ENCODE measurements at places on chromosomes 6 and 20.

DNA sequence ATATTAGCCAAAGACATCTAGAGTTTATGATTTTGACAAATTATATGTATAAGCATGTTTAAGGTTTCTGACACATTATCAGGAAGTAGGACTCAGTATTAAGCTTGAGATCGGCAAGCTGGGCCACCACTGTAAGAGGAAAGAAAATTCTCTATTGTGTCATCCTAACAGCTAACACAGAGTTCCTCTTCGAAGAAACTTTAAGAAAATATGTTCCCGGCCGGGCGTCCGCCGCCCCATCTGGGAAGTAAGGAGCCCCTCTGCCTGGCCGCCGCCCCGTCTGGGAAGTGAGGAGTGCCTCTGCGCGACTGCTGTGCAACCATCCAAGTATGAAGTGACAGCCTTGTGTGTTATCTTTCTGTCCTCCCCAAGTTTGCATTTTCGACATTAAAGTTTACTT, 23.0 kb downstream of the USP49 start:
- DNase-seq: no peak

GRCh38 chr20:41356951-41357350, 9.7 kb downstream of the EMILIN3 start:
- no peak for DNase-seq

DNA sequence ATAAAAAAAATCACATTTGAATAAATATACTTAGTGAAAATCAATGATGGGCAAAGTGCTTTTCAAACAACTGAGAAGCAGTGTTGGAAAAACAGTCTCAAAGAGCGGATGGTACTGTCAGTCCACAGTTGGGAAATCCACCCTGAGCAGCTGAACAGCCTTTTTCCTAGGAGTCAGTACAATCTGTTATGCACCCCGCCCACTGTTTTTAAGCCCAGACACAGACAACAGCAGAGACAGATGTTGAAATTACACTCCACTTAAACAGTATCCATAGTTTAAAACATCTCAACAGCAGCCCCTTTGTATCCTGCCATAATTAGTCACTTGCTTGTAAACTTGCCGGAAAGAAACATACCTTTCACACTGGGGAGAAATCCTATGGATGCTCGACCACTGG, 372 bp downstream of the KIAA0408 start:
- no peak for DNase-seq

DNA sequence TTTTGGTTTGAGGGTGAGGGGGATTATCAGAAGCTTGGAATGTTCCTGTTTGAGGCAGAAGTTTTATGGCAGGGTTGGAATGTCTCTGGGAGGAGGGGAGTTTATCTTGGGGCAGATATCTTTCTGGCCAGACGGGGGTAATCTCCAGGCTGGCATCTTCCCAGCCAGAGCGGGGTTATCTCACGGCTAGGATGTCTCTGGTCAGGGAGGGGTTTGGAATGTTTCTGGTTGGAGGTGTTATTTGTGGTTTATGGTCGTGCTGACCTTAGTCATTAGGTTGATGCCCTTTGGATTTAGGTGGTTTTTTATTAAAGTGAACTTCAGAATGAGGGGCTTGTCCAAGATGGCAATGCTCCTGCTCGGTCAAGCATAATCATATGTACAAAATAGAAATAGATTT, 14.8 kb downstream of the PGK2 start:
- no peak for DNase-seq

- no peak for DNase-seq
These were observed 38.6 kb upstream of the FABP7 start for GRCh38 chr6:122740936-122741335.

- no peak for DNase-seq
These were observed 244.4 kb upstream of the HSF2 start for GRCh38 chr6:122154912-122155575.

DNA sequence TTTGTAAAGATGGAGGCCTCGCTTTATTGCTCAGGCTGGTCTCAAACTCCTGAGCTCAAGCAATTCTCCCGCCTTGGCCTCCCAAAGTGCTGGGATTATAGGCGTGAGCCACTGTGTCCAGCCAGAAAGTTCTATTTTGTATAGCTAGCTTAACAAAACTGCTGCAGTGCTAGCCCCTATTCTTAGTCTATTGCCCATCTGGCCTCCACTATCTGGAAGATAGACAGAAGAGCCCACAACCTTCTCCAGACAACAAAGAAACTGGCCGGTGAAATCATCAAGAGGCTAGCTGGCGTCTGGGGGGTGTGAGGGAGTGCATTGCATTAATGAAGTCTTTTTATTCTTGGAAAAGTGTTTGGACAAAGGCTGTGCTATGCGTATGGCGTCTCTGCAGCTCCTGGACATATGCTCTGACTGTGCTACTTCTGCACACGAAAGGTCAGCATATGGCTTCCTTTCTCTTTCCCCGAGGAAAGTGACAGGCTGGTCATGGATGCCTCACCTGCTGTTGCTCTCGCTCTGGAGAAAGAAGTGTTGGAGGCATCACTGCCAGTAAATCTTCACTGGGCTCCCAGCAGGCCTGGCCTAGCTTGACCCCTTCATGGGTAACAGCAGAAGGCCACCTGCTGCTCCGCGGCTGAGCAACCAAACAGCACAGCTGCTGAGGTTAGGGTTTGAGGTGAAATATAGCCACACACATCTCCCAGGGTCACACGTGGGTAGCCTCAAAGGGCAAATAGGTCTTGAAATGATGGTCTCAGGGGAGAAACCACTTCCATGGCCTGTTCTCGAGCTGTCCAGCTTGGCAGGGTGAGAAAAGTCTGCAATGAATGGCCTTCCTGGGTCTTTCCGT, 95.1 kb upstream of the IYD start:
- no peak for DNase-seq

GRCh38 chr6:135540207-135540840, 42.8 kb upstream of the AHI1 start:
- DNase-seq: no peak

- no peak for DNase-seq
These were observed 376.5 kb upstream of the MARCKS start for GRCh38 chr6:113480616-113481015.

DNA sequence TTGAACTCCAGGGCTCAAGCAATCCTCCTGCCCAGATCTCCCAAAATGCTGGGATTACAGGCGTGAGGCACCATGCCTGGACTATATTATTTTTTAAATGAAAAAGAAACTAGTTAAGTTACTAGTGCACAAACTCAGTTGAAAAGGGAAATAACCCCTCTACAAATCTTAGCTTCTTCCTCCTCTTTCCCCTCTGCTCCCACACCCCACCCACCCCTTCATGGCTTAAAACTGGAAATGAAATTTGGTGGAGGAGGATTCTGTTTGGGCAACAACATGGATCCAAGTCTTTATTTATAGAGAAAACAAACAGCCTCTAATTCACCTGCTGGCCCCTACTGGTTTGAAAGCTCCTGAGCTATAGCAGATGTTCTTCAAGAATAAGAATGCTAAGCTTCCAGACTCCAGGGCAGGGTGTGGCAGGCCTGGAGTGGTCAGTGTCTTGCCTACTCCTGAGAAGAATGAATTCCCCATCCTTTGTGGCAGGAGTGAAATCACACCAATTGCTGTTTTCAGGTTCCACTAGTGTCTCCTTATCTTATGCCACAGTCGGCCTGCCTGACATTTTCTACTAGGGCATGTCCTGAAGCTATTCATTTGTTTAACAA, 73.5 kb downstream of the ZFP64 start:
- no peak for DNase-seq

GRCh38 chr20:52814371-52814770, 157.8 kb upstream of the TSHZ2 start:
- DNase-seq: no peak

GRCh38 chr6:109237077-109237985, 142.0 kb downstream of the CEP57L1 start:
- DNase-seq: peak; percentile 6

GRCh38 chr6:29839917-29840316, 12.3 kb downstream of the HLA-G start:
- DNase-seq: no peak

- DNase-seq: no peak
These were observed 26.0 kb downstream of the MAS1 start for GRCh38 chr6:159916752-159917151.

GRCh38 chr6:54758340-54758739, 88.2 kb upstream of the FAM83B start:
- no peak for DNase-seq

DNA sequence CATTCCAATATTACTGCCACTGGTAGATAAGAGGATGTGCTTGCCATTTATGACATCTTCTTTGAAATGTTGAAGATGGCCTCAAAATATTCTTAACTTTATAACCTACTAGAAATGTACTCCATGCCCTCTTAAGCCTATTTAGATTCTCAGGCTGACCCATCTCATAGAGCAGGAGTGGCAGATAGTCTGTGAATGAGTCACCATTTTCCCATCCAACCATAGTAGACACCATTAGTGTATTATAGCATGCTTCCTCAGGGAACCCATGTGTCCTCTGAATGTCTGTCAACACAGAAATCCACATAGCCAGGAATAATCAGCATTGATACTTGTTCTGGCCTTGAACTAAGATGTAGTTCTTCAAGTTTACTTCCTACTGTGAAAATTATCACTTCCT, 150.2 kb downstream of the IMPG1 start:
- DNase-seq: no peak

- no peak for DNase-seq
These were observed 403.3 kb downstream of the EPM2A start for GRCh38 chr6:145332011-145332410.

GRCh38 chr6:63458480-63459115, 113.7 kb upstream of the LOC128125822 start:
- DNase-seq: no peak

DNA sequence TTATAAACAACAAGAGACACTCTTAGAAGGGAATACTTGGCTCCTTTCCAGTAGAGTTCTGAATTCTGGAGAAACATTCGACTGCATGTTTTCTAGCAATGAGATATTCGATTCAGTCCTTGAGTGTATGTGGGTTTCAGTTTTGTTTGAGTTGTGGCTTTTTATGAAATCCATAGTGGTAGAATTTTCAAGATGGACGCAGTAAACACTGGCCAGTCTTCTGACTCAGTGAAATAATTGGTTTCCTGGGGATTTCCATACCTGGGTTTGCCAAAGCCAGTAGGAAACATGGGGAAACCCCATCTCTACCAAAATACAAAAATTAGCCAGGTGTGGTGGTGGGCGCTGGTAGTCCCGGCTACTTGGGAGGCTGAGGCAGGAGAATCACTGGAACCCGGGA, 273.5 kb upstream of the PLCB4 start:
- DNase-seq: no peak

DNA sequence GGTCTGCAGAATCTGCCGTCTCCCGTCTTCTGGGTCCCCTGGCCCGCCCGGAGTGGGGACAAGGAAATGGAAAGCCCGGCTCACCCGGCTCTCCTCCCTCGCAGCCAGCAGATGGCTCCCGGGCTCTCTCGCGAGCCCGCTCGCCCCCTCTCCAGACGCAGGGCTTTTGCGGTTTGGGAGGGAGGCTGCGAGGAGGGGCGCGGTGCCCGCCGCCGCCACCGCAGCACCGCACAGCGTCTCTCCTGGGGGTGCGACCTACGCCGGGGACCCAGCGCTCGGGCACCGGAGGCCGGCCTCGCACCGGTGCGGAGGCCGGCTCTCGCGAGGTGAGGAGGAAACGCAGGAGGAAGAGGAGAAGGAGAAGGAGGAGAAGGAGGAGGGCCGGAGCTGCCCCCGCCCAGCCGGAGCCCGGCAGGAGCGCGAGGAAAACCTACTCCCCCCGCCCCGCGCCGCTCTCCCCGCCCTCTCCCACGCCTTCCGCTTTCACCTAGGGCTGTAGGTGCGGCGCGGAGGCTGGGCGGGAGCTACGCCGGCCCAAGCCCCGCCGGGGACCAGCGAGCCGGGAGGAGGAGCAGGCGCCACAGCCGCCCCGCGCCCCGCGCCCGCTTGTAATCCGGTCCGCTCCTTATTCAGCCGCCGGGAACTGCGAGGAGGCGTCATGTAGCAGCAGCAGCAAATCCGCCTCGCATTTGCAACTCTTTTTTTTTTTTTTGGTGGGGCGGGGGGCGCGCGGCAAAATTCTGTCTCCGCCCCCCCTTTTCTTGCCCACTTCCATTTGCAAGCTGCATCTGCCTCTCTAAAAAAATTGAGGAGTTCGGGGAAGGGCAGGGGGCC, at the start of gene CARMIL1:
TSS of gene CARMIL1 (plus strand) at position 461 of the 834 bp plus-strand sequence. CDS start 422 bp downstream, outside the sequence.
- DNase-seq: peak; percentile 76

DNA sequence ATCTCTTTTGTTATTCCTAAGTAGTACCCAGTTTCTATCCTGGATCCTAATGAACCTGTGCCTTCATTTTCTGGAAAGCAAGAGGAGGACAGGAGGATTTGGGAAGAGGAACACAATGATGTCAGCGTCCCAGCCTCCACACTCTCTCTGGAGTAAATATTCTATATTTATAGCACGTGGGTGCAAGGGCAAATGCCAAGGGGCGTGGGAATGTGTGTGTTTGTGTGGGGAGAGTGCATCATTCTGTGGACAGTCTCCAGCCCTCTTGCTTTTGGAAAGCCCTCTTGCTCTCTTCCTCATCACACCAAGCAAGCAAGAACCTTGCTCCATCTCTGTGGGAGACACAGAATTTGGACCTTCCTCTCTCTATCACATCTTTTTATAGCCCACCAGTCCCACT, 103.2 kb upstream of the EMILIN3 start:
- no peak for DNase-seq

- DNase-seq: no peak
These were observed 7.1 kb upstream of the SLC22A7 start for GRCh38 chr6:43290905-43291355.

DNA sequence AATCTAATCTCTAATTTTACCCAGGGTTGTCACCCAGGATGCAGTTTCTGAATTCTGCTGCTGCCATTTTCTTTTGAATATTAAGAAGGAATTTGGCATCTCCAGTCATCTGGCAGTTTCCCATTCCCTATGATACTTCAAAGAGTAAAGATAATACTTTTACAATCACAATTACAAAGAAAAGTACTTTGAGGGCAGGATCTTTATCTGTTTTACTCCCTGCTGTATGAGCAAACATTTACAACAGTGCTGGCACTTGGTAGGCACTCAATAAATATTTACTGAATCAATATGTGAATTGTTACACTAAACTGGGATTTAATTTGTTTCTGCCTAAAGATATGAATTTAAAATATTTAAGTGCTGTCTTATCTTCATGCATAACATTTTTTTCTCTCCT, 224.9 kb downstream of the EPHA7 start:
- no peak for DNase-seq

- no peak for DNase-seq
These were observed 141.0 kb downstream of the TBXT start for GRCh38 chr6:166026586-166027126.

DNA sequence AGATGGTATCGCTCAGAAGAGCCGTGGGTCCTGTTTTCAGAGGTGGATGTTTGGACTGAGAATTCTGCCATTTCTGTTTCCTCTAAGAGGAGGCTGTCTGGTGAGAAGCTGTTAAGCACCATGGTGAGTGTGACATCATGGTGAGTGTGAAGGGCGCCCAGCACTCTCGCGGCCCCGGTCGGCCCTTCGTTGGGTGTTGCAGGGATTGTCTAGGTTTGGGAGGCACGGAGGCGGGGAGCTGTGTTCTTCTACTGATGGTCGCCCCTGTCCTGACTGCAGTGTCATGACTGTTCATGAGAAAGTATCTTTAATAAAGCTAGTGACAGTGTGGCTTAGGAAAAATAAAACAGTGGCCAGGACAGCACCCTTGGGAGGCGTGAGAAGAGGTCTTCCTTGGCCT, 70.4 kb downstream of the NOL4L start:
- DNase-seq: no peak

GRCh38 chr6:139006477-139006876, 18.4 kb upstream of the REPS1 start:
- no peak for DNase-seq

GRCh38 chr6:85041376-85041775, 277.0 kb upstream of the TBX18 start:
- no peak for DNase-seq

- peak; percentile 66 for DNase-seq
These were observed 54.5 kb downstream of the STMND1 start for GRCh38 chr6:17156112-17156921.

- no peak for DNase-seq
These were observed 46.2 kb downstream of the OGFRL1 start for GRCh38 chr6:71334768-71335167.
